Calu3 (cell line): ENCODE measurements at places on chromosomes 2 and 18.

DNA sequence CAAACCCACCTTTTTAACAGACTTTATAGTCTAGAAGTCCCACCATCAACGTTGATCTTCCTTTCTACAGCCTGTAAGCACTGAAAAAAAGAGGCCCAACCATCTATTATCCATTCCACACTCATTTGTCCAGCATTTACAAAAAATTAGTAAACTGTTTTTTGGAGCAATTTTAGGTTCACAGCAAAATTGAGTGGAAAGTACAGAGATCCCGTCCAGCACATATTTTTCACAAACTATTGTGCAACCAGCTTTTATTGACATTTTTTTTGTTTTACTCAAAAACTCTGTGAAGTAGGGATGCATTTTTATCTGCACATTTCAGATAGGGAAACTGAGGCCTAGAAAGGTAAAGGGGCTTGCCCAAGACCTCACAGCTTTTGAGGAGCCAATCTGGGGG is 68.6 kb downstream of the TNP1 start:
- no peak for DNase-seq

DNA sequence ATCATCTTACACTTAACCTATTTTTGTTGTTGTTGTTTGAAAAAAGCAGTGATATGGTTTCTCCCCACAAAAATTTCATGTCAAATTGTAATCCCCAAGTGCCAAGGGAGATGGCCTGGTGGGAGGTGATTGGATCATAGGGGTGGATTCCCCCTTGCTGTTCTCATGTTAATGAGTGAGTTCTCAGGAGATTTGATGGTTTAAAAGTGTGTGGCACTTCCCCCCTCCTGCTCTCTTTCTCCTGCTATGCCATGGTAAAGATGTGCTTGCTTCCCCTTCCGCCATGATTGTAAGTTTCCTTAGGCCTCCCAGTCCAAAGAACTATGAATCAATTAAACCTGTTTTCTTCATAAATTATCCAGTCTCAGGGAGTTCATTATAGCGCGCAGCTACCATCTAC is 1362.7 kb upstream of the FAM98A start:
- no peak for DNase-seq

GRCh38 chr2:229684942-229685562 is 29.3 kb downstream of the DNER start:
- no peak for DNase-seq

- DNase-seq, result no peak
These were observed 343.6 kb downstream of the LPIN1 start for GRCh38 chr2:12090072-12090471.

- no peak for DNase-seq
These were observed 109.9 kb upstream of the EPC2 start for GRCh38 chr2:148534416-148535204.

GRCh38 chr2:147311058-147311430 is 533.8 kb upstream of the ACVR2A start:
- no peak for DNase-seq

DNA sequence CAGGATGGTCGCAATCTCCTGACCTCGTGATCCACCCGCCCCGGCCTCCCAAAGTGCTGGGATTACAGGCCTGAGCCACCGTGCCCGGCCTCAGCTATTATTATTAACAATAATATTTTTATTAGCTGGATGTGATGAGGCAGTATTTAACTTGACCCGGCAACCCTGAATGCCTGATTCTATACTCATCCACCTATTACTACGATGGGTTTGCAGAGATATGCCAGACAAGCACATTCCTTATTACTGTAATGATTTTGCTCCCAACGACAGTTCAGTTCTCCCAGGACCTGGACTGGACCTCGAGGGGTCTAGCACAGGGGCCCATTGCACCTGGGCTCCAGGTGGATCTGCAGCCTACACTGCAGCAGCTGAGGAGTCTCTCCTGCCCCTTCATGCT is 32.6 kb downstream of the BMP10 start:
- DNase-seq, result no peak

DNA sequence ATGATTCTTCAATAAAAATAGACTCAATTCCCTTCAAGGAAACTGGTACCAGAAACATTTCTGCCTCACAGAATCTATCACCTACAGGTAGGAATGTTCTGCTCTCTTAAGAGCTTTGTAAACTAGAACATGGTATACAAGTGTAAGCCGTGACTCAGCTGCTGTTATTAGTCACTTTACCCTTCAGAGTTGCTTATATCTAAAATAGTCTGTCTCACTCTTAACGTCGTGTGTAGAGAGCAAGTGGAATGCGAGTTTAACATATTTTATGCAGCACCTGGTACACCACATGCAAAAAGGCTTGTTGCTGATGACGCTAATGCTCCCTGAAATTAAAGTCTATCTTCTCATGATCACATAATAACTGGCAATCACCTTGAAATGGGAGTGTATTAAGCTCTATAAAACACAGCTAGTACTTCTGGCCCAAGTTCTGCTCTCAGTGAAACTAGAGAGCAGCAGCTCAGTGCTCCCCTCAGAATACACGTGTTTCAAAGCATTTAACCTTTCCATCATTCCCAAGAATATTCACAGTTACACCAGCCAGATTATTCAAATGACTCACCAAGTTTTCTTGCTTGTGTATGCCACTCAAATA is 420.0 kb downstream of the ZEB2 start:
- no peak for DNase-seq

- no peak for DNase-seq
These were observed 396.8 kb upstream of the NETO1 start for GRCh38 chr18:73264562-73264921.
